ENCODE measurements at places on chromosomes 16 and 17.
A peak's percentile ranks its signal among the peaks of the same experiment; 100 is the strongest.

- ATAC-seq = peak; percentile 21
These were observed 2.2 kb upstream of the ATP6V0A1 start for GRCh38 chr17:42456223-42457106.

- ATAC-seq = no peak
These were observed 85.5 kb downstream of the RMI2 start for GRCh38 chr16:11430601-11431317.

DNA sequence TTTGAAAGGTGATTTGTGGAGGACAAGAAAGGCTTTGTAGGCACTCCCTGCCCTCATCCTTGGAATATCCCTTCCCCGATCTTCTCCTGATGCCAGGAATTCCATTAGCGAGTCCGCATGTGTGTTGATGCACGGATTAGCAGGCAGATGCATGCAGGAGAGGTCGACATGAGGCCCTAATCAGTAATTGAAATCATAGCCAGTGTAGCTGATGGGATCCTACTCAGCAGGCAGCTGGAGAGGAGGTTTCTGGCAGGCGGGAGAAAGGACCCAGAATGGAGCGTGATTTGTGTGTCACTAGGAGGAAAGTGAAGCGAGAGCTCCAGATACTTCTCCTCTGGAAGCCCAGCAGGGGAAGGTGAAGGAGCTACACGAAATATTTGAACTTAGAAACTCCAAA lies 196.3 kb upstream of the CDH11 start:
- no peak for ATAC-seq

GRCh38 chr17:18182978-18183333 lies 672 bp upstream of the ALKBH5 start:
- ATAC-seq = peak; percentile 77

- ATAC-seq = no peak
These were observed 336.4 kb downstream of the SEC14L1 start for GRCh38 chr17:77476931-77477805.

- ATAC-seq = no peak
These were observed 63.0 kb downstream of the PGS1 start for GRCh38 chr17:78441271-78441971.

DNA sequence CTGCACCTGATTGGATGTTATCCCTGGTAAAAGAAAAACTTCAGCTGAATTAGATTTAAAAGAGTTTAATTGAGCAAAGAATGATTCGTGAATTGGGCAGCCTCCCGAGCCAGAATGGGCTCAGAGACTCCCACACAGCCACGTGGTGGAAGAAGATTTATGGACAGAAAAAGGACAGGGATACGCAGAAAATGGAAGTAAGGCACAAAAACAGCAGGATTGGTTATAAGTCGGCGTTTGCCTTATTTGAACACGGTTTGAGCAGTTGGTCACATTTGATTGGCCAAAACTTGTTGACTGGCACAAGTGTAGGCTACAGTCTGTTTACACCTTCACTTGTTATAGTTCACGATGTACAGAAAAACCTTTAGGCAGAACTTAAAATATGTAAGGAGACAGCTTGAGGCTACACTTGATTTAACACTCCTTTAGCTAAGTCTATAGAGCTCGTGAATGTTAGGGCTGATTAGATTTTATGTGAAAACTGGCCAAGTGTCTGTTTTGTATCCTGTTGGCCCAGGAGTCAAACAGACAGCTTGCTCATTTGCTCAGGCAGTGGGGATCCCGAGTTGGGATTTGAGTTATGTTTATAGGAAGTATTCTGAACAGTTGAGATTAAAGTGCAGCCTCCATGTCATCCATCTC lies 119.5 kb upstream of the SHISA6 start:
- no peak for ATAC-seq

GRCh38 chr16:30532285-30533145 lies 2.1 kb downstream of the ZNF747 start:
- ATAC-seq = no peak

DNA sequence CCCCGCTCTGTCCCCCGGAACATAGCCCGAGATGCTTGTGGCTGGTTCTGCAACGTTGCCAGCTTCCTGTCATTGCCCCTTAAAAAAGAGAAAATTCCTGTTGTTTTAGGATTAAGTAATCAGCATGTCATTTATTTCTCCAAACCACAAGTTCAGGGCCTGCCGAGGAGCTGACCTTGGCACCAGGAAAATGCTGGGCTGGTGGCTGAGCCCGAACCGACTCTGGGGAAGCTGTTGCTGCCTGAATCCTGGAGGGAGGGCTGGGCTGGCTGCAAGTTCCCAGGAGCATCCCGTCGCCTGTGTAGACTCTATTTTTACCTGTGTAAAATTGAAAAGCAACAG lies 130.9 kb upstream of the FOXF1 start:
- ATAC-seq = no peak

DNA sequence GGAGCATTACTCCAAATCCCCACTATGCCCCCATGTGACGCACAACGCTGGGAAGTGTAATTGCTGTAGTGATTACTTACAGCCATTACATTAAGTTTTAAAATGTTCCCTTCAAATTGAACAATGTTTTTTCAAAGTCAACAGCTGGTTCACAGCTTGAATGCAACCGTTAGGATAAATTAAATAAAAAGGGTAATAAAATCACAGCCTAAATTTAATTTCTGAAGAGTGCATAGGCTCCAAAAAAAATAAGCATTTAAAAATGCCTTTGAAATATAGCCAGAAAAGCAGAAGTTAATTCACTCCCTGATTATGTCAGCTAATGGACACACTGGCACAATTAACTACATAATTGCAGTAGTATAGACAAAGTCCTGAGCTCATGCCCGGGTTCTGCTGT lies 50.5 kb upstream of the KDM8 start:
- no peak for ATAC-seq

DNA sequence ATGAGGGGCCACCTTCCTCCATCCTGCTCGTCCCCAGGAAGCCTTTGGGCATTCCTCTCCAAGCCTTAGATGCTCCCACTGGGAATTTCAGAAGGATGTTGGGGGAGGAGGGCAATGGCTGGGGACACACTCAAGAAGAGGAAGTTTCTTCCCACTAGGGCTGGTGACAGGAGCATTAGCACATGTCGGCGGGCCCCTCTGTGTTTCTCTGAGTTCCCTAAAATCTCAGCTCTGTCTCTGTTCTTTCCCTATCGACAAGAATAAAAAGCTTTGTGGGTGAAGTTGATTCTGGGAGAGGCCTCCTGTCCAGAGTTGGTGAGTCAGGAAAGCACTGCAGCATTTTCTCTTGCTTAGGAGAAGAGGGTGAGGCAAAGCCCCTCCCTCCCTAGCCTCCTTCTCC lies 19.7 kb upstream of the C17orf107 start:
- no peak for ATAC-seq

DNA sequence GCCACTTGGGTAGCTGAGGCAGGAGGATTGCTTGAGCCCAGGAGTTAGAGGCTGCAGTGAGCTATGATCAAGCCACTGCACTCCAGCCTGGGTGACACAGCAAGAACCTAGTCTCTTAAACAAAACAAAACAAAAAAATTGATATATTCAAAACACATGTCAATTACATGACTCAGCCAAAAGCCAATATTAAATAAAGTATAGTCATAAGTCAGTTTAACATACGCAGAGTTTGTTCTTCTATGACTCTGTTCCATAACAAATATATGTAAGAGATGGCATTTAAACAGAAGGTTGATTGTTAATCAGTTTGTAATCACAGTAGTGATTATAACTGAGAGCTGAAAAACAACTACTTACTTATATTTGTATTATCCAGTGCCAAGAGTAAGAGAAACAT lies 106.5 kb downstream of the CDH8 start:
- ATAC-seq = no peak

GRCh38 chr16:47073223-47074155 lies 70.3 kb downstream of the NETO2 start:
- no peak for ATAC-seq

DNA sequence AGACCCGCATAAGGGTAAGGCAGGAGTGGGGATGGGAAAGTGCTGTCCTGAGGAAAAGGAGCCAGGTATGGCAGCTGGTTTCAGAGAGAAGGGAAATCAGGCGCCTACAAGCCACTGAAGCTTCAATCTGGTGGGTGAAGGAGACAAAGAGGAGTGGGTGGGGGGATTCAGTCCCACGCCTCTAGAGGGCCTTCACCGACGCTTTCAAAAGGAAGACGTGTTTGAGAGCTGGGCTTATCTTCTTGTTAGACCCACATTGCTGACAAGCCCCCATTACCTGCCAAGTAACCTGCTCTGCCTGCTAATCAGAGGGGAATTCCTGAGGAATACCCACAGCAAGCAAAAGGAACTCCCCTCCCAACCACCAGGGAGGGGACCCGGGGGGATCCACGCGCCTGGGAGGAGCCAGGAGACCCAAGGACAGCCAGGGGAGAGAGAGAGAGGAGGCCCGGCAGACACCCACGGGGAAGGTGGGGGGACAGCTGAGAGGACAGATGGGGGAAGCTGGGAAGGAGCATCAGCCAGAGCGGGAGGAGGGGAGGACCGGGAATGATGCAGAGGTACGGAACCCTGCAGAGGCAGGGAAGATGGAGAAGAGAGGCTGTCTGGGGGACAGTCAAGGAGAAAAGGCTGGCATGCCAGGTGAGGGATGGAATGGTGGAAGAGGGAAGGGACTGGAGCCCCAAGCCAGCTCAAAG lies 1.0 kb downstream of the MTMR4 start:
- no peak for ATAC-seq

GRCh38 chr17:80720610-80721577 lies 176.3 kb downstream of the RPTOR start:
- ATAC-seq = no peak

DNA sequence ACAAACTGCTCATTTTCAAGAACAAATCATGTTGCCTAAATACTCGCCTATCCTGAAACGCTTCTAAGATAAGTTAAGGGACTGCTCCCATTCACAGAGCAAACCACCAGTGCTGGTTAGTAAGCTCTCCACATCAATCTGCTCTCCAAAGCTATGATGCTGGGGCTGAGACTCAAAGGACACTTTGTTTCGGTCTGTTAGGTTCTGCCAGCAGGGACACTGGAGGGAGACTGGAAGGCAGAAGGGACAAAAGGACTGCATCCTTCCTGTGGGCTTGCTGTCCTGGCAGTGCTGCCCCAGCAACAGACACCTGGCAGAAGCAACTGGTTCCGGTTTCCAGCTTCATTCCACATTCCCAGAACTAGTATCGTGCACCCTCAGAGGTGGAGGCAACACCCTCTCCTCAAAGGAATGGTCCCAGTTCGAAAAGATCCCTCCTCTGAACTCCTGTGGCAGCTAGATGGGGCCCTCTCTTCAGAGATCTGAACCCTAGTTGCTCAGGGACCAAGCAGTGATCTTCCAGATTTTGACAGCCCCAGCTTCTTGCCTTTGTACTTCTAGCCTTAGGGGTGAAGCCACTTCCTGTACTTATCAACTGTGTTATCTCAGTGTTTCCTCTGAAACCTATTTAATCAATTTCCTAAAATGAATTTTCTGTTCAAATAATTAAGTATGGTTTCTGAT lies 73.4 kb upstream of the GSG1L start:
- ATAC-seq = no peak

GRCh38 chr16:495127-495748 lies 32.3 kb upstream of the CAPN15 start:
- ATAC-seq = peak; percentile 37

DNA sequence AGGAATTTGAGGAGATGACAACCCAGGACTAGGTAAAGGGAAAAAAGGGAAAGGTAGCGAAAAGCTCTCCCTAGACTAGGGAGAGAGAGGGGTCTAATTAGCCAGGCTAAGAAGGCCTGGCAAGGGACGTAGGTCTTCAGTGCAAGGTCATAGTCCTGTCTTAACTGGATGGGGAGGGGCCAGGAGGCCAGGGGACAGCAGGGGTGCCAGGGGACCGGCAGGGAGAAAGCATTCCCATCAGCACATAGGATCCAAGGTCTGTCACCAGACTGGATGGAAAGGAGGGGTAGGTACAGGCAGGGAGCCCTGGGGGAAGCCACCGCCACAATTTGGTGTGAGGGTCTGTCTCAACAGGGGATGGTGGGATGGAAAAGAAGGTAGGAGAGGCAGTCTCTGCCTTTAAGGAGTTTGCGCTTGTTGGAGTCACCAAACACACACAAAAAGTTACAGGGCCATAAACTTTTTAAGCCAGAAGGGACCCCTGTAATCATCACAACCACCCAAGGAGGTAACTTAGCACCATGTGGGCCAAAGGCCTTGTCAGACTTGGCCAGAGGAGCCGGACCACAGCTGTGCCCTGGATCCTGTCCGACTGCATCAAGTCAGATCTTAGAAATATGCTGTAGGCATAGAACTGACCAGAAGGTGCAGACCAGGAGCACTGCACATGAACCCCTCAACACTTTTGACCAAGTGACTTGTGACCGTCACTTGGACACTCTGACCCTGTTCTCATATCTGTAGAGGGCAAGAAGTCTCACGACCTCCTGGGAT lies 10.0 kb downstream of the AXIN2 start:
- ATAC-seq = no peak

- ATAC-seq = no peak
These were observed 3.2 kb upstream of the PHLPP2 start for GRCh38 chr16:71727551-71728324.

DNA sequence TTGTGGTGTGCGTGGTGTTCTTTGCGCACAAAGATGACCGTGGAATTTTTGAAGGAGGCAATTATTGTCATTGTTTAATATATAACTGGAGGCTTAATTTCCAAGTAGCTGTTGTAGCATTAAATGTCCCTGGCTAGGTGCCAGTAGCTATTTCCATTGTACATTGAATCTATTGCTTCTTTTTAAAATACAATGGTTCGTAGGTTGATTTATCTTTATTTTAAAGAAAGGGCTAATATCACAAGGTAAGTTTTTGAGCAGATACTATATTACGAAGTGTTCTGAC lies 127.1 kb downstream of the RPTOR start:
- no peak for ATAC-seq

GRCh38 chr16:65225488-65225887 lies 103.6 kb upstream of the CDH11 start:
- ATAC-seq = no peak

DNA sequence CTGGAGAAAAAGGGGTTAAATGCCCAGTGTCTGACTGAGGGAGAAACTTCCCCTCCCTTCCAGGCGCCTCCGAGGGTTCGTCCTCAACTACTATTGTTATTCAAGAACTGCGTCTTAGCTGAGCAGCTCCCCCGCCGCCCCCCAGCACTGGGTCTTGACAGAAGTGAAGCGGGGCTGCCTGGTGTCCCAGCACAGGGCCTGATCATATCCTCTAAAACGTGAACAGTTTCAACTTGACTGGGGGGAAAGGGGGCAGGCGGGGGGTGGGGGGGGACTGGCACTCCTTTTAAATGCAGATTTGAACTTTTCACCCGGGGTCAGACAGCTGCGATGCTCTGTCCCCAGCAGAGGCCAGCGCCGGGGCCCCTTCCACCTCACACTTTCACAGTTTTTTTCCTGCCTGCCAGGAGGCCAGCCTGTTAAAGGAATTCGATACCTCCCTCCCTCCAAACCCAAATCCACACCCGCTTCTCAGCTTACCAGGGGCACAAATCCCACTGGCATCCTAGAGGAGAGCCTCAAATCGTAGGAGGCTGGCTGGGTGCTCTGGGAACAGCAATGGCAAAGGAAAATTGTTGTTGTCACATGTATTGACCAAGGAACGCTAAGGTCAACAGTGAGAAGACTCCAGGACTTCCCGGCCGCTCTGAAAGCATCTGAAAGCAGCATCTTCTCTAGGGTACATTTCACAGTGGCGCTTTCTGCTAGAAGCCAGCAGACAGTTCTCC lies 14.5 kb downstream of the ZFHX3 start:
- ATAC-seq = no peak

All from stimulated activated memory B cell treated with anti-CD40 and anti-IgM and Interleukin-4, amounts not matched to agents 10 μg/mL and 1 μg/mL and 100 μg/mL, for 72 hours (primary cell).